H54 (cell line): ENCODE measurements at places on chromosomes 11 and 22.

- peak; percentile 14 for DNase-seq
Measured at GRCh38 chr22:19679522-19680101, 34.7 kb upstream of the SEPTIN5 start.

- DNase-seq: no peak
Measured at GRCh38 chr11:131488238-131488637, 117.8 kb downstream of the NTM start.

GRCh38 chr11:108008656-108009496 is at the start of gene CUL5:
Gene CUL5, plus strand, starts transcription at chr11:108008898. Its CDS starts 451 bp downstream, at chr11:108009349.
- peak; percentile 77 for DNase-seq

DNA sequence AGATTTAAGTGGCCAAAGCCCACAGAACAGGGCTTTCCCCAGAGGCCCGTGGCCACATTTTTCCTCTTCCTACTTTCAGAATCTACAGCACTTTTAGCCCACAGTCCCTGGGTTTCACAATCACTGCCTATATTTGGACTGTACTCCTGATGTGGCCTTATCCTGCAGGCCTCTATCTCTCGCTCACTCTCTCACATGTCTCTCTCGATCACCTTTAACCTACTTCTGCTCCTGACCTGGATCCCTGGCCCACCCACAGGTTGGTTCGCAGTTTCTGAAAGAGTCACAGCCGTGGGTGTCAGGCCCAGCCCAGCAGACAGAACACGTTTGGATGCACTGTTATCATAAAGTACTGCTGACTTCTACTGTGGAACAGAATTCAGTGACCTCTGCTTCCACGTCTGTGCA is 55.5 kb downstream of the LARGE1 start:
- no peak for DNase-seq

GRCh38 chr11:110858547-110858921 is 146.3 kb upstream of the ARHGAP20 start:
- no peak for DNase-seq

- no peak for DNase-seq
Measured at GRCh38 chr11:81886406-81887075, 847.1 kb downstream of the FAM181B start.

GRCh38 chr22:26892166-26893041 is 235.0 kb downstream of the MIAT start:
- DNase-seq: no peak

- DNase-seq: no peak
Measured at GRCh38 chr11:10294290-10294953, 403 bp upstream of the SBF2 start.

DNA sequence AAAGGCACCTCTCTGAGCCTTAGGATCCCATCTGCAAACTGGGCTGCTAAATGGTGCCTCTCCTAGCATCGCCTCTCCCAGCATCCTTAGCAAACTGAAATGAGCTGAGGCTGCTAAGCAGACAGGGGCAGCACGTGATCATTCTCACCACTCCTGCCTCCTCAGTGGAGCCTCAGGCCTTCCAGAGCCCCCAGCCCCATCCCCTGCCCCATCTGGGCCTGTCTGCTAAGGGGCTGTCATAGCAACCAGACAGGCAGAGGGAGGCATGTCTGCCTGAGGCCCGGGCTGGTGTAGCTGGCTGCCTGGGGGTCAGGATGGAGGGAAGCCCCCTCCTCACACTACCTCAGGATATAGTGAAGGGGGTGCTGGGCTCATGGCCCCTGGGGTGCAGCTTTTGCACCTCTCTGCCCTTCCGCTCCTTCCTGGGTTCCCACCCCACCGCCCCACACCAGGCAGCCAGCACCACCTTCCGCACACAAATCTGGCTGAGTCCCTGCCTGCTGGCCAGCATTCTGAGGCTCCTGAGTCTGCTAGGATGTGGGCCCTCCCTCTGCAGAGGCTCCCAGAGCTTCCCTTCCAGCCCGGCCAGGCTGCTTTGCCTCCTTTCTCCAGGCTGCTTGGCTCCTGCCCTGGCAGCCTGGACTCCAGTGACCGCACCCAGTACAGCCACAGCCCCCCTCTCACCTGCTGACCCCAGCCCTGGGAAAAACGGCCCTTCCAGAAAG is 47.5 kb upstream of the TTLL12 start:
- DNase-seq: peak; percentile 17

DNA sequence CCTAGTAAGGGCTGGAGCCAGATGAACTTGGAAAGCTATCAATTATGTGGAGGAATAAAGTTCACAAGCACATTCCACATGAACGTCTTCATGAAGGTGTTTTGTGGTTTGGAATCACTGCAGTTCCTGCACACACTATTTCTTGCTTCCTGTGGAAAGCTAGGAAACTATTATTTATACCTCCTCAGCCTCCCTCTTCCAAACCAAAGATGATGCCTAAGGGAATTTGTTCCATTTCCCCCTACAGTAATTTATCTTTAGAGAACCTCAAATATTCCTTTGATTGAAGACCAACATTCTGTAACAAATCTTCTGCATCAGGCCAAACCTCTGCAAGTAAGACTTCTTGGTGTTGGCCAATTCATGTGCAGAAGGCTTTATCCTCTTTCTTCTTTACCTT is 115.8 kb upstream of the ARHGAP20 start:
- DNase-seq: no peak

GRCh38 chr11:71140206-71140919 is 112.0 kb downstream of the SHANK2 start:
- no peak for DNase-seq

DNA sequence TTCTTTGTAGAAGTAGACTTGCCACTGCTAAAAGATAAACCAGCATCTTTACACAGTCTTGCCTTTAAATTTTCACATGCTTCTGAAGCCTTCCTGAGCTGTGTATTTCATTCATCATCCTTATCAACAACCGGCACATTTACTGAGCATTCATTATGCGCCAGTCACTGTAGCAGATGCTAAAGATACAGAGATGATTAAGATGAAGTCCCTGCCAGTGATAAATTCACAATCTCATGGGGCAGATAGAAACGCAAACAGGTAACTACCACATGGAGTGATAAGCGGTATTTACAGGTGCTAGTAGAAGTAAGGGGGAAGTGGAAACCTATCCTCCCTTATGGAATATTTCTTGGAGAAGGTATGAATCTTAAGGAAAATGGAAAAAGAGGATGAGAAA is 67.2 kb downstream of the PRCP start:
- DNase-seq: no peak

- no peak for DNase-seq
Measured at GRCh38 chr11:58659910-58660570, 37.6 kb downstream of the CNTF start.

DNA sequence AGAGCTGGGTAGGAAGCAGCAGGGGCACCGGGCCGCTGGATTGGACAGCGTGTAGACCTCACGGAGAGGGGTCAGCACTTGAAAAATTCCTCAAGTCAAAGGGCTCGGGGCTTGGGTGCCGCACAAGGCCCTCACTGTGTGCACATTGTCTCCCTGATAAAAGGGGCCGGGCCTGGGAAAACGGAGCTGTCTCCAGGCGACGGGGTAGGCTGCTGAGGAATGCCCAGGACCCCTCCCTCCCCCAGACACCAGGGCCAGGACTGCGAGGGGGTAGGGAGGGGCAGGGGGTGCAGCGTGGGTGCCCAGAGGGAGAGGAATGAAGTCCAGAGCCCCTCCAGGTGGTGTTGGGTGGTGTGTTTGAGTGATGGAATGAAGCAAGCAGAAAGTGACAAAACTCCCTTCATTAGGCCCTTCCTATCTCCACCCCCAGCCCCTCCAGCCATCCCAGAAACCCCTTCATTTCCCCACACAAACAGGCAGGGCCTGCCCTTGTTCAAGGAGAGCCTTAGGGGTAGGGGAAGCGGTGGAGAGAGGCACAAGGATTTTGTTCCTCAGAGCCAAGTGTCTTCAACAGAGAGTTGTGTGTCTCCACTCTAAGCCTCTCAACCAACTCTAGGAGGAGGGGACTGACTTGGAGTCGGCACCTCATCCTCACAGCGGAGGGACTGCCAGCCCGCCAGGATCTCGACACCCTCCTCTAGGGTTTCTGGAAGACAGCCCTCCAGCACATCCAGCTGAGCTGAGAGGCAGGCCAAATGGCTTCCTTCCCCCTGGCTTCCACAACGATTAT is 63.9 kb downstream of the SYN3 start:
- no peak for DNase-seq

DNA sequence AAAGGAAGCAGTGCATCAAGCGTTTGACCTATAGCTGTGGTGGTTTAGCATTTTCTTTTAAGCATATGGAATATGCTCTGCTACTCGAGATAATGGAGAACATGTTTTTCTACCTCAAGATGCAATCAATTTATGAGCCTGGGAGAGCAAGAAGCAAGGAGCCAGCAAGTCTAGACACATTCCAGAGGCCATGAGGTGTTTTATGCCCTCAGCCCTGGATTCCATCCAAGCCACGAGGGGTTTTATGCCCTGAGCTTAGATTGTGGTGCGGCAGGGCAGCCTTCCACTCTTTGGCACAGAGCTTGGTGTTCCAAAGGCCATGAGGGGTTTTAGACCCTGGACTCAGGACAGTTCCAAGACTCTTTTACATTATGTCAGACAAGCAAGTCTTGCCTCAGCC is 11.7 kb upstream of the DNAJB13 start:
- no peak for DNase-seq

DNA sequence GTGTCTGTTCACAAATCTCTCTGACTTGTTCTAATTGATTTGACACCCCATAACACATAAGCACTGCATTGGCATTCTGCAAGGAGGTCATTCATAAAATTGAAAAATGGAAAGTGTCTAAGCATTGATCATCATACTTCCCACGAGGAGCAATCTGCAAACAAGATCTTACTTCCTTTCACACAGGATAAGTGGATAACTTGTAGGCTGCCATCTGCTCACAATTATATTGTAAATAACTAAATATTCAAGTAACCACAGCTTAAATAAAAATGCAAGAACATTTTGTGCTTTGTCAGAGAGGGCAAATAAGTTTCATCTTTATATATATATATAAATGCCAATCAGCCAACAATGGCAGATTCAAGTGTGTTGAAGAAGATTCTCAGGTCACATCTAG is 264.8 kb upstream of the ZC3H12C start:
- DNase-seq: no peak

GRCh38 chr11:83611600-83611999 is 325.4 kb upstream of the CCDC90B start:
- no peak for DNase-seq

DNA sequence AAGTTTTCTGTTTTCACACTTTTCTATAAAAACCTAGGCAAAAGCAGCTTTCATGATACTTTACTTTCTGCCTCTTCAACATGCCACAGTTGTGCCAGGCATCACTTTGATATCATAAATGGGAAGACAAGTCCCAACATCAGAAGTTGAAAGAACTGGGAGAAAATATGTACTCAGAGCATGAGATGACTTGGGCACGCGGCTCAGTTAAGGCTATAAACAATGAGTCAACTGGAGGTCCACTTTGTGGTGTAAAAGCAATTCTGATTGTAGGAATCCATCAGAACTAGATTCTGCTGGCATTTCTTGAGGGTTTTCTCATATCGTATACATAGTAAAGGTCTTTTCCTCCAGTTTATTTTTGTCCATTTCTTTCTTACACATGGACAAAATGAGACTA is 109.7 kb upstream of the USP47 start:
- DNase-seq: no peak

- no peak for DNase-seq
Measured at GRCh38 chr11:121152764-121153163, 51.7 kb downstream of the TECTA start.

DNA sequence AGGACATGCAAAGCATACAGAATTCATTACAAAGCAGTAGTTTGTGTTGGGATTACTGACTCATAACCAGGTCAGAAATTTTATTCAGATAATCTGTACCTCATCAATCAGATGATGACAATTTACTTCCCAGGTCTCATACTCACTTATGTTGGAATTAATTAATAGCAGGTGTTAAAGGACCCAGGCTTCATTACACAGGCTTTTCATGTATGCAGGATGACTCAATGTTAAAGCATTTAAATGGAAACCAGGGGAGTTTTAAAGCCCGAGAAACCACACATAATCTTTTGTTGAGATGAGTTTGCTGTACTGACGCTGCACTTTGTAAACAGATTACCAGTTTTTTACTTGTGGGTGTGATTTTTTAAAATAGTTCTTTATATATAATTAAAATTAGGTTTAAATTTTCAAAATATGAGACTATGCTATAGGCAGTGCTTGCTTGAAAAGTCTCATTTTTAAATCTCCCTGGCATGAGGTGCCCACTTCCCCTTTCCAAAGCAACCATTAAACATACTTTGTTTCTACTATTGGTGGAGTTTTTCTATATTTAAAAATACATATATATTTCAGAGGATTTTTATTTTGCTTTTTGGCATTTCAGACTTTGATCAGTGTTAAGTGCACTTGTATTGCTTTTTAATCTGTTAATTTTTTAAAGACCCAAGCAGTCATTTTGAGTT is 41.0 kb downstream of the CEP57 start:
- no peak for DNase-seq

GRCh38 chr11:13126430-13126829 is 117.3 kb downstream of the RASSF10 start:
- DNase-seq: no peak

DNA sequence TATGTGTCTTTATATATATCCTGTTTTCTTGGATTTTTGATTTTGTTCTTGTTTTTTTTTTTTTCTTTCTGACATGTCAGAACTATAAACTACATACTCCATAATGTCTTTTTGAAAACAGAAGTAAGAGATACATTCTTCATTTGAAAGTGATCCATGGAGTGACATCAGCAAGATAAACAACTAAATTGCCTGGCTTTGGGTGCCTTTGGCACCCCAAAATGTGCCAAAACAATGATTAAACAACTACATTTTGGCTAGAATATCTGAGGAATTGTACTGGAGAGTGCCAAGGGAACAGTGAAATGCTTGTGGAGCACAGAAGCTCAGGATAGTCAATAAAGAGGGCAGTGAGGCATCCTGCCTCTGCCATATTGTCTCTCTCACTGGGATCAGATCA is 766.1 kb upstream of the ANO3 start:
- no peak for DNase-seq

- DNase-seq: peak; percentile 10
Measured at GRCh38 chr11:108965306-108966001, 300.6 kb downstream of the DDX10 start.

DNA sequence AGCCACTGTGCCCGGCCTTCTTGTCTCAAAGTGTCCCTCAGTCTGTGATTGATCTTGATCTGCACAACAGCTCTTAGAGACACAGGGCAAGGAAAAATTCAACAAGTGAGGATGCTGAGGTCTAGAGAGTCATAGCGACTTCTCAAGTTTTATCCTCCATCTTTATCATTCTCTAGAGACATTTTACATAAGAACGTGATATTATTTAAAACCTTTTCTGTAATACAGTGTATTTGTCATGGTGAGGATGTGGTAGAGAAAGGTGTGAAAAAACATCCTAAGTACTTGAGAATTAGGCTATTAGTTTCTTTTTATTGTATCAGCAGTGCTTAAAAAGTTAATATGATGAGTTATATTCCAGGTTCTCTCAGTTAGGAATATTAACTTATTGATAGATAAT is 50.2 kb downstream of the EMSY start:
- DNase-seq: no peak

GRCh38 chr11:111641339-111642015 is 39.2 kb downstream of the SIK2 start:
- DNase-seq: no peak

- no peak for DNase-seq
Measured at GRCh38 chr11:34201129-34201528, 95.7 kb downstream of the NAT10 start.

GRCh38 chr22:19912271-19912999 is 29.1 kb upstream of the COMT start:
- DNase-seq: no peak

- no peak for DNase-seq
Measured at GRCh38 chr11:1358286-1358685, 31.4 kb upstream of the BRSK2 start.
